ENCODE measurements at places on chromosomes 6 and 20.

GRCh38 chr6:11277275-11278206 lies 45.1 kb upstream of the NEDD9 start:
- no peak for DNase-seq

DNA sequence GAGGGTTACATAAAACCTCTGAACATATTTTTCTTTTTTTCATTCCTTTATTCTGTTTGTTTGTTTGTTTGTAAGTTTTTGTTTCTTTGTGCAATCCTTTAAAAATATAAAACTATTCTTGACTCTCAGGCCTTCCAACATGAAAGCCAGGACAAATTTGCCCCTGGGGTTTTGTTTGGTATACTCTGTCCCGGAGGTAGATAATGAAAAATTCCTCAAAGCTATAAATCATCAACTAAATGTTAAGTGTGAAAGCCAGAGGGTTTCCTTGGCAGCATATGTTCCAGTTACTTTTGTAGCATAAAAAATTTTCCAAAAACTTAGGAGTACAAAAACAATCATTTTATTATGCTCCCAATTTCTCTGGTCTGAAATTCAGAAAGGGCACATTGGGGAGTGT lies 1084.3 kb upstream of the GJE1 start:
- no peak for DNase-seq

GRCh38 chr6:3315841-3316240 lies 57.1 kb downstream of the PSMG4 start:
- DNase-seq, result no peak

- no peak for DNase-seq
Observed at GRCh38 chr20:1405801-1406200, 12.9 kb upstream of the FKBP1A start.

- DNase-seq, result no peak
Observed at GRCh38 chr20:58131151-58131550, 97.3 kb downstream of the ANKRD60 start.

DNA sequence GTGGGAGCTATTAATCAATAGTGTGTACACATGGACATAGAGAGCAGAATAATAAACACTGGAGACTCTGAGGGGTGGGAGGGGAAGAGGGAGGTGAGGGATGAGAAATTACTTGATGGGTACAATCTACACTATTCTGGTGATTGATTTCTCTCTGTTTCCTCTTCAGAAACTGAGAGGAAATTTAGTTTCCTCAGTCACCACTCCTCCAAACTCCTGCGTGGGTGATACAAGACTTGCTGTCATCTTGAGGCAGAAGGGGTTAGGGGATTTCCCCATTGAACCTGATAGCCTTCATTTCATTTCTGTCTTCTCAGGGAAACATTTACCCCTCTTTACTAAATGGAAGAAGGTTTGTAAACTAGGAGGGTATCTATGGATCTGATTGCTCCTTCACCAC lies 84.3 kb upstream of the ESR1 start:
- DNase-seq, result peak; percentile 64

DNA sequence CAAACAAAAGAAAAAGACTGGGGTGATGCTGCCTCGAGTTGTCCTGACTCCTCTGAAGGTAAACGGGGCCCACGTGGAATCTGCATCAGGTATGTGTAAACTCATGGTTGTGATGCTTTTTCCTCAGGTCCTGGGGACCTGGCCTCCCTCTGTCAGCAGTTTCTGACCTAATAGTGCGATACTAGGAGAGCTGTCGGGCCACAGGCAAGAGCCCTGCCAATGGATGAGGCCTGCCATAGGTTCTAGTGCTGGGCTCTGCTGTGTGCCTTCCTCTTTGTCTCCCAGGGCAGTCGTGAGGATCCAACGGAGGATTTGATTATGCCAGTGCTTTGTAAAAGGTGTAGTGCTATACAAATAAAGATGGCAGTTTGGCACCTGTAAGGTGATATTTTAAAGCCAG lies 71.2 kb downstream of the ASXL1 start:
- DNase-seq, result no peak

DNA sequence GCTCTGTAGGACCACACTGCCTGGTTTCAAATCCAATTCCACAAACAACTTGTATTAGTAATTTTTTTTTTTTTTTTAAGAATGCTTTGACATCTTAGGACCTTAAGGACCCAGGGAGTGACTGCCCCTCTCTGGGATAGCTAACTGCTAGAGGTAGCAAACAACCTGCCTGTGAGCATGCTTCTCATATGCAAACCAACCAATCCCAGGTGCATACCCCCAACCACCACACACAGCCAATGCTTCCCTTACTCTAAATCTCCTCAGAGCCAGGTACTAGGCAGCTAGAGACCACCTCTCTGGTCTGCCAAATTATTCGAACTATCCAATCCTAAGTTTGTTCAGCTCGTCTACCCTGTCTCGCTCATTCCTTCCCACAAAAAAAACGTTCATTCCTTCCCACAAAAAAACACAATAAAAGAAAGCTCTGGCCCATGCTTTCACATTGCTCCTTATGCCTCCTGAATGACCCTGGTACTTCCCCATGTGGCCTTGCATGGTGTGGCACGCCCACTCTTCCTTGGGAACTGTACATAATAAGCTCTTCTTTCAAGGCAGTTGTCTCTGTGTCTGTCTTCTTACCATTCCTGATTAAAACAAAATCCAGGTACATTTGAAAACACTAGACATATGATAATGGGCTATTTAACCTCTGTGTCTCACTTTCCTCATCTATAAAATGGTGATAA lies 6.4 kb downstream of the SERAC1 start:
- DNase-seq, result no peak

DNA sequence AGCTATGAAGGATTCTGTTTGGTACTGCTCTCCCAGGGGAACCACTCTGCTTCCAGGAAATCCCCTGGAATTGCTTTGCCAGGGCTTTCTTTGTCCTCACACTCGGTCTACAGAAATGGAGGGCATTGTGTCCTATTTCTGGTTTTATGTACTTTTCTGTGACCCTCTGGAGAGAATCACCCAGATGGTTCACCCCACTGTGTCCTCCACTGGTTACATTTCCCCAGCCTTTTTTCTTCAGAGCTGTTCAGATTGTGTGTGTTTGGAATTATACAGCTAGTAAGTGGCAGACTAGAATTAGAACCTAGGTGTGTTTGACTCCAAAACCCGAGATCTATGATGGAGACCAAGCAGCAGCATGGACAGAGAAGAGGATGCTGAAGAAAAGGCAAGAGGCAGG lies 80.8 kb downstream of the CD164 start:
- no peak for DNase-seq

GRCh38 chr6:132910759-132911158 lies 96.4 kb downstream of the RPS12 start:
- no peak for DNase-seq

DNA sequence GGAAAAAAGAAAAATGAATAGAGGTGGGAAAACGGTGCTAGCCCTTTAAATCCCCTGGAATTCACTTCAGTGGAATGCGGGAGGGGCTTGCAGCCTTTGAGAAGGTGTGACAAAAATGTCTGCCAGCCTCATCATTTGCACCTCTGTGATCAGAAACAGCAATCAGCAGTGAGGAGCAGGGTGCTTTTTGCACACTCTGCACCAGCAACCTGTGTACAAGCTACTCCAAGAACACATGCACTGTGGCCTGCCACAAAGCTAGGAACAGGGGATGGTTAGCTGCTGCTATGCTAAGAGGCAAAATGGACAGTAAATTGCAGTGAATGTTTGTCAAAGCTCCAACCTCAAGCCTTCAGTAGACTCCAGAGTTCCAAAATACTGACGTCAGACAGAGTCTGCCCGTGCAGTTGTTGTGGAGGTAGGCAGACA lies 29.7 kb downstream of the GINS1 start:
- DNase-seq, result no peak
